ENCODE measurements at places on chromosomes 16 and 17. TPM values are rescaled to one million over a fixed set of nuclear protein-coding genes. Genes with fewer than 3 reads are reported as not detected.
A peak's percentile ranks its signal among the peaks of the same experiment; 100 is the strongest.

- H3K36me3 ChIP-seq = no peaks in the 10 kb centered on the region
- peak overlapping the region; percentile 95 for H3K27ac ChIP-seq
- peaks cover 42% of the 10 kb centered on the region for H3K4me1 ChIP-seq
- peak; percentile 89 for DNase-seq
- no peaks in the 10 kb centered on the region for H3K27me3 ChIP-seq
These were observed 15.9 kb downstream of the B9D1 start for GRCh38 chr17:19346351-19347255.

- peaks cover 4% of the 10 kb centered on the region for H3K4me1 ChIP-seq
- H3K27me3 ChIP-seq = peaks cover 5% of the 10 kb centered on the region
- H3K4me3 ChIP-seq = no peak overlapping the region
- no peak overlapping the region for H3K27ac ChIP-seq
- DNase-seq = no peak
These were observed 28.2 kb downstream of the LAT start for GRCh38 chr16:29012913-29013553.

DNA sequence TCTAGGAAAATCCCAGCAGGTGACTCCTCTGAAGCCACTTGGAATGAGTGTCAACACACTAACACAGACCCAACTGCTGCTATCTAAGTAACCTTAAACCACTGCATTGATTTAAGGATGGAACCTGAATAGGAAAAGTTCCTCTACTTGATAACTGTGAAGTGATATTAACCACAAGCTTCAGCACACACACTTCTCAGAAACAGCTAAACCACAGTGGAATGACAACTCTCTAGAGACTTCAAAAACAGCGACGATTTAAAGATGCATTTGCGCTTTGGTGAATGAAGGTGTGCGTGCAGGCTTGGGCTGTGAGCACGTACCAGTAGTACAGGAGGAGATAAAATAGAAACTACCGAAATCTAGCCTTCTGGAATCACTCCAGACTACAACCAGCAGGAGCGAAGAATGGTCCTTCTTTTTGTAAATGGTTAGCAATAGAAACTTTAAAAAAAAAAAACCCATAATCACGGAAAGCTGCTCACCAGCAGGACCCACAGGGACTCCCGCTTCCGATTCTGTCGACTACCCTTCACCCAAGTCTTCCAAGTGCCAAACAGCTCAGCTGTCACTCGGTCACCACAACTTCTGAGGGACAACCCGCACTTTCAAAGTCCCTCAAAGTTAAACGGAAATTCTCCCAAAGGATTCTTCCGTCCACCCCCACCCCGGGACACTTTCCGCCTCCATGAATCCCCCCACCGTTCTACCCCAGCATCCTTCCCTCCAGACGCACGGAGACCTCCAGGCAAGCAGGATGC lies 137.7 kb upstream of the CORO6 start:
- no peaks in the 10 kb centered on the region for H3K27me3 ChIP-seq
- H3K4me3 ChIP-seq = peak overlapping the region; percentile 96
- H3K4me1 ChIP-seq = peaks cover 12% of the 10 kb centered on the region
- no peaks in the 10 kb centered on the region for H3K36me3 ChIP-seq

Gene KRTAP4-6
- total RNA-seq = not detected

- no peak overlapping the region for H3K27ac ChIP-seq
- H3K4me1 ChIP-seq = peaks cover 14% of the 10 kb centered on the region
- H3K36me3 ChIP-seq = no peaks in the 10 kb centered on the region
These were observed 4.6 kb upstream of the DYNLRB2 start for GRCh38 chr16:80536238-80536637.

Gene MLKL
- 2.7 TPM for total RNA-seq

DNA sequence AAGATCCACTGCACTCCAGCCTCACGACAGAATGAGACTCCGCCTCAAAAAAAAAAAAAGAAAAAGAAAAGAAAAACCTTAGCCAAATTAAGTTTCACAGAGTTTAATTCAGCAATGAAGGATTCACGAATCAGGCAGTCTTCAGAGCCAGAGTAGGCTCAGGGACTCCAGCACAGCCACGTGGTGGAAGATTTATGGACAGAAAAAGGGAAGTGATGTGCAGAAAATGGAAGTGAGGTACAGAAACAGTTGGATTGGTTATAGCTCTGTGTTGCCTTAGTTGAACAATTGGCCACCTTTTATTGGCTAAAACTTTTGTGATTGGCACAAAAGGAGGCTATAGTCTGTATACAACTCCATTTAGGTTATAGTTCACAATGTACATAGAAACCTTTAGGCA lies 256.6 kb downstream of the HS3ST3B1 start:
- H3K4me1 ChIP-seq = peaks cover 1% of the 10 kb centered on the region
- H3K36me3 ChIP-seq = no peaks in the 10 kb centered on the region
- no peak overlapping the region for H3K27ac ChIP-seq

DNA sequence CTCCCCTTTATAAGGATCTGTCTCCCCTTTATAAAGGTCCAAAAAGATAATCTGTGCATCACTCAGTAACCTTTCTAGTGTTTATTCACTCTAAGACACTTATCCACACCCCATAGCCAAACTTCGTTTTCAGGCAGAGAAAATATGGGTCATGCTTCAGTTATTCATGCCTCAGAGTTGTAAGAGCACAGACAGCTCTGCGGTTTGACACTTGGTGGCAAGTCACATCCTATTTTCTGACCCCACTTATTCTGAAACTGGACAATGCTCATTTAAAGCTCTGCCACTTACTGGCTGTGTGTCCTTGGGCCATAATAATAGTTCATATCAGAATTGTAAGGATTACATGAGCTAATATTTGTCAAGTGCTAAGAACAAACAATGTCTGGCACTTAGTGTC lies 2.0 kb upstream of the KRTAP2-1 start:
- DNase-seq = no peak
- peaks cover 2% of the 10 kb centered on the region for H3K36me3 ChIP-seq
- no peaks in the 10 kb centered on the region for H3K27me3 ChIP-seq
- peak overlapping the region; percentile 60 for H3K27ac ChIP-seq
- H3K4me3 ChIP-seq = no peak overlapping the region

DNA sequence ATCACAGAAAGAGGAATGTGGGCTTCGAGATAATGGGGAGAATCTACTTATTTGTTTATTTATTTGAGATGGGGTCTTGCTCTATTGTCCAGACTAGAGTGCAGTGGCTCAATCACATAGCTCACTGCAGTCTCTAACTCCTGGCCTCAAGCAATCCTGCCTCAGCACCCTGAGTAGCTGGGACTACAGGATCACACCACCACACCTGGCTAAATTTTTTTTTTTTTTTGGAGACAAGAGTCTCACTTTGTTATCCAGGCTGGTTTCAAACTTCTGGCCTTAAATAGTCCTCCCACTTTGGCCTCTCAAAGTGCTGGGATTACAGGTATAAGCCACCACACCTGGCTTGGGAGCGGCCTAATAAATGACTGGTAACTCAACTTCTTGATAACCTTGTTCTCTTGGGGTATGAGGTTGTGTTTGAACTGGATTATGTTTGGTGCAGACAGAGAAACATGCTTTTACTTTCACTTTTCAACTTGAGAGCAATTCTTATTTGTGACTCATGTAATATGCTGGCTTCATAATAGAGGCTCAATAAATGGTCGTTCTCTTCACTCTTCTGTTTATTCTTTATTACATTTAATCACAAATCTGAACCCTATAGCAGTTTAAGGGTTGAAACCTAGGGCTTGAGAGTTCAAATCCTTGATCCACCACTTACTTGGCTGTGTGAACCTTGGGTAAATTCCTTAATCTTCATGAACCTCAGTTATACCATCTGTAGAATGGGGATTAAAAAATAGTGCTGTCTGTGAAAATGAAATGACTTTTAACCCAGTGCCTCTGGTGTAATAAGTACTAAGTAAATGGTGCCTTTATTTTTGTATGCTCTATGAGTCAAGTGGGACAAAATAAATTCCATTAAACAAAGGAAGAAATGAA lies 129.1 kb upstream of the HS3ST2 start:
- no peak overlapping the region for H3K4me3 ChIP-seq
- H3K27ac ChIP-seq = peak overlapping the region; percentile 69
- H3K4me1 ChIP-seq = peaks cover 17% of the 10 kb centered on the region
- DNase-seq = no peak

DNA sequence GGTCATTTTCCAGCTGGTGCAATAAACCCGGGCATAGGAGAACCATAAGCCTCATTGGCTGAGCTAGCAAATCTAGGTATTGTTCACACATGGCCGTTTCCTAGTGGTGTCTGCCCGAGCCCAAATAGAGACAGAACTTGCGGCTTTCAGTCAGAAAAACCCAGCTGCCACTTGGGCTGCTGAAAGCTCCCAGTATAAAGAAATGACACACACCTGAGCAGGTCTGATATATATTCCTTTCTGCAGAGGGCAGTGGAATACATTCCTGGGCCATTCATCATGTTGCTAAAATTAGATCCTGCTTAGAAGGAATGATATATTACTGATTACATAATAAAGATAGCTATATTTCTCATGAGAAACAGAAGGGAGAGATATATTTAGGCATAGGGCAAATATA lies 83.9 kb upstream of the IRX5 start:
- DNase-seq = no peak
- H3K36me3 ChIP-seq = peaks cover 3% of the 10 kb centered on the region
- H3K4me1 ChIP-seq = peaks cover 2% of the 10 kb centered on the region
- H3K4me3 ChIP-seq = no peak overlapping the region

- H3K27ac ChIP-seq = no peak overlapping the region
- H3K4me1 ChIP-seq = peaks cover 16% of the 10 kb centered on the region
- no peak overlapping the region for H3K4me3 ChIP-seq
- no peak for DNase-seq
- peaks cover 1% of the 10 kb centered on the region for H3K27me3 ChIP-seq
These were observed 13.5 kb upstream of the CACNG4 start for GRCh38 chr17:66950886-66951604.

Gene CA5A
- not detected for total RNA-seq
